Activated CD4-positive, alpha-beta memory T cell treated with anti-CD3 and anti-CD28 coated beads for 36 hours (primary cell): ENCODE measurements at places on chromosomes 7 and 10. TPM values are rescaled to one million over a fixed set of nuclear protein-coding genes. Genes with fewer than 3 reads are reported as not detected.

DNA sequence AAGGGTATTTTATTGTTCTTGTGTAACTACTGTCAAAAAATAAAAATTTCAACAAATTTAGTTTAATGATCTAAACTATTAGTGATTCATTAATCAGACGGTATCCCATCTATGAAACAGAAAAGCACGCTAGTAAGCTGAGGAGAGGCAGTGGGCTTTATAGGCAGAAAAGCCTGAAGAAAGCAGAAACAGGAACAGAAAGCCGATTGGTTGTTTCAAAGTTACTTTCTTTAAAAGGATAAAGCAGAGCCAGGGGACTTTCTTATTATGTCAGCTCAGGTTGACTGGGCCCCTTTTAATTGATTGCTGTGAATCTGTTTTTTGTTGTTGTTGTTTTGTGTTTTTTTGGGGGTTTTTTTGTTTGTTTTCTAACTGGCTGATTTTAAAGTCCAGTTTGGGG, 105.5 kb downstream of the TES start:
- H3K4me1 ChIP-seq, result peaks cover 19% of the 10 kb centered on the region
- no peak overlapping the region for H3K4me3 ChIP-seq
- H3K36me3 ChIP-seq, result no peaks in the 10 kb centered on the region
- no peak overlapping the region for H3K27ac ChIP-seq

FAM237B gene
- not detected for total RNA-seq

ABCB4 gene
- not detected for total RNA-seq

DDX56 gene
- total RNA-seq, result 84.0 TPM
